Fibroblast of mammary gland (primary cell): ENCODE measurements at places on chromosomes 6 and 20.

- no peak for DNase-seq
Measured at GRCh38 chr6:75550544-75551167, 51.0 kb upstream of the SENP6 start.

GRCh38 chr6:147506704-147507114 is 1.8 kb upstream of the SAMD5 start:
- DNase-seq = peak; percentile 49

- no peak for DNase-seq
Measured at GRCh38 chr6:25640446-25640845, 11.6 kb upstream of the SCGN start.

GRCh38 chr20:37681384-37682112 is 12.3 kb upstream of the CTNNBL1 start:
- DNase-seq = no peak

GRCh38 chr6:107740496-107741190 is 83.5 kb downstream of the SCML4 start:
- no peak for DNase-seq

GRCh38 chr6:130313206-130313605 is 52.6 kb upstream of the TMEM200A start:
- no peak for DNase-seq

GRCh38 chr20:63814891-63815614 is 16.0 kb downstream of the ZBTB46 start:
- no peak for DNase-seq

- DNase-seq = no peak
Measured at GRCh38 chr6:47023573-47023972, 18.6 kb downstream of the ADGRF1 start.

DNA sequence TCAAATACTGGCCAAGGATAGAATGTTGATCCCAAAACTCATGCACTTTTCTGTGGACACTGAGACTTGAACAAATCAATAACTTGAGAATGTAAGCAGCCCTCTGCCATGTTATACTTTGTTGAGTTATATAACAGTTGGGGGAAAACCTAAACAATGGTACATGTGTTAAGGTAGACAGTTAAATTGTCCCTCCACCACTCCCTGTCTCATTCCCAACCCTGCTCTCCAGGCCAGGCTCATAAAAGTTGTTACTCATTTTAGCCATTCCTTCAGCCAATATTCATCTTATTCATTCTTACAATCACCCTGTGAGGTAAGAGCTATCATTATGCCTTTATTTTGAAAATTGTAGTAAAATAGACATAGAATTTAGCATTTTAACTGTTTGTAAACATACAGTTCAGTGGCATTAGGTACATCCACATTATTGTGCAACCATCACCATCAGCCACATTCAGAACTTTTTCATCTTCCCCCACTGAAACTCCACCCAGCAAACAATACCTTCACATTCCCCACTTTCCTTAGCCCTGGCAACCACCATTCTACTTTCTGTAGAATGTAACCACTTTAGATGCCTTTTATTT is 38.2 kb upstream of the IER3 start:
- DNase-seq = peak; percentile 63

DNA sequence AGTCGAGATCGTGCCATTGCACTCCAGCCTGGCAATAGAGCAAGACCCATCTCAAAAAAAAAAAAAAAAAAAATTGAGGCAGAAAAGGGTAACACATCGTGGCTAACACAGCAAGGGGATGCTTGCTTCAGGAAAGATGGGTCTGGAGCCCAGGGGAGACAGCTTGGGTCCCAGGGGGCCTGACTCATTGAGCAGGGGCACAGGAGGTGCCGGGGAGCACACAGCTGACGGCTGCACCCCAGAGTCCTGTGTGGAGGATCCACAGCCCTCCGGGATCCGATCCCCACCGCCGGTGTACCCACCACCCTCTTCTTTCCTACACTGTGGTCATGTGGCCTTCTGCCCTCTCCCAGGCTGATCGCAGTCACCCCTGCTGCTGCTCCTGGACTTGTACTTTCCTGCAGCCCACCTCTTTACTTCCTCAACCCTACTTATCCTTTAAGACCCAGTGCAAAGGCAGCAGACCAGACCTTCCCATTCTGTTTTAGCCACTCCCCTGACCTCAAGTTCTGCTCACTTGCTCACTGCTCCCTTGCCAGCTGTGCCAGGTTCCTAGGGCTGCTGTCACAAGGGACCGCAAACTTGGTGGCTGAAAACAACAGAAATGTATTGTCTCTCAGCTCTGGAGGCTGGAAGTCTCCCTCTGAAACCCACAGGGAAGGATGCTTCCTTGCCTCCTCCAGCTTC is 17.6 kb upstream of the EZR start:
- DNase-seq = no peak

DNA sequence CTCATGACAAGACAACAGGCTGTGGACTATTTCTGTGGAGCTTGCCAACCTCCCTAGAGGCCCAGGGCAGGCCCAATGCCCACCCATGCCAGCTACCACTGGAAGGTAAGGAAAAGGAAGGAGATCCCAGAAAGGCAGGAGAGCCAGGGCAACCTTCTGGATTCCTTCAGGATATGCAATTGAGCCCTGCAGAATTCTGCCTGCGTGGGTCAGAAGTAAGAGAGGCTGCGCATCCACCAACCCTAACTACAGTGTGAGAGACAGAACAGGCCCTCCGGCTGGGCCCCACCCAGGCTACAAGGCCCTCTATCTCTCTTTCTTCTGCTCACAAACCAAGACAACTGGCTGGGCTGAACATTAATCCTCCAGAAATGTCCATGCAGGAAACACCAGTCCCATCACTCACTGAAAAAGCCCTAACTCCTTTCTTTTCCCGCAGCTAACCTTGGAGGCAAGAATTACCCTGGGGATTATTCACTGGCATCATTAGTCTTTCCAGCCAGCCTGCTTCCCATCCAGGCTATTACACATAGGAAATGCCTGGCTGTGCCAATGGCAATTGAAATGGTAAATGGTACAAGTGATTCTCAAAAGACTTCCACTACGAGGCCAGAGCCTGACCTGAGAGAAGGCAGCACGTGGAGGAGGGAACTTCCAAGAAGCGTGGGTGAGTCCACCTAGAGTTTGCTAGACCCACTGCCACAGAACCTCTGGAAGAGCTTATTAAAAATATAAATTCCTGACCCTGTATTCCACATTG is 15.2 kb downstream of the MAP1LC3A start:
- no peak for DNase-seq

- no peak for DNase-seq
Measured at GRCh38 chr6:89287351-89288028, 27.6 kb downstream of the GABRR2 start.

DNA sequence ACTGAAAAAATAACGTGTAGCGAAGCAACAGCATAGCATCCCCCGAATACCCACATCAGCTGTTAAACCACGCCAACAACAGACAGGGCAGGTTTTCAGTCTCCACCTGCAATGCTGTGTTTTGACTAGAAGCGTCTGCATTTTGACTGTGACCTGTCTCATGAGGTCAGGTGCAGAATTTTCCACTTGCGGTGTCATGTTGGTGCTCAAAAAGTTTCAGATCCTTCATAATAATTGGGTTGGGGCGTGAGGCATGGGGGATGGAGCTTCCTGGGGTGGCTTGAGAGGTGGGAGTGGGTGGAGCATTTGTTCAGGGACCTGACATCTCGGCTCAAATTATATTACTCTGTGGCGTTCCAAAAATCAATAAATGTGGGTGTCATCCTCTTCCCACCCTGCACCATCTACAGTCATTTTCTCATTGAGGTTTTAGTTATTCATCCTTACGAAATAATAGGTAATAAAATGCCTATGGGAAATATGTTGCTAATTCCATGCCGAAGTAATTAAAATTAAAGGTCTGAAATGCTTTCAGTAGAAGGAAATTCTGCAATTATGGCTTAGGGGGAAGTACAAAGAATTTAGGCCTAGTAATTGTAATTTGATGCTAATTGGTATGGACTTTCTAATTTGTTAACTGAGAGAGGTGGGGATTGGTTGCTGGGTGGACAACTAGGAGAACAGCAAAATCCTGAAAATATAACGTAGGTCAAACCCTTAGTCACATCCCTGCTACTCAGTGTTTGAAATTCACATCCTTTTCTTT is 81.0 kb downstream of the TIAM2 start:
- no peak for DNase-seq

DNA sequence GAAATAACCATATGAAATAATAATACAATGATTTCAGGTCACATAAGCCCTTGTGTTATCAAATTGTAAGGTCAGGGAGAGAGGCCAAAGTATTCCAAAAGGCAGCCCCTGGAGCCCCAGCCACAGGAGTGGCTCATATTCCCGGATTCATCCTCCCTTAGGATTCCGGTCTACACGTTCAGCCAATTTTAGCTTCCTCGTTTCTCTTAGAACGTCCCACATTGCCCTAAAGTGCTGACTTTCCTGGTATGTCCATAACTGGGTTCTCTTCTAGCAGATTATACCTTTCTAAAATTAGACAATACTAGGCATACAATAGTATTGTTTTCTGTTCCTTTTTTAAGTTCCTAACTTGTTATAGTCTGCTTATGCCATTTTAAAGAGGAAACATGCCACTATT is 192.7 kb upstream of the NOX3 start:
- no peak for DNase-seq

GRCh38 chr6:39102821-39103136 is 12.2 kb downstream of the SAYSD1 start:
- DNase-seq = peak; percentile 2

DNA sequence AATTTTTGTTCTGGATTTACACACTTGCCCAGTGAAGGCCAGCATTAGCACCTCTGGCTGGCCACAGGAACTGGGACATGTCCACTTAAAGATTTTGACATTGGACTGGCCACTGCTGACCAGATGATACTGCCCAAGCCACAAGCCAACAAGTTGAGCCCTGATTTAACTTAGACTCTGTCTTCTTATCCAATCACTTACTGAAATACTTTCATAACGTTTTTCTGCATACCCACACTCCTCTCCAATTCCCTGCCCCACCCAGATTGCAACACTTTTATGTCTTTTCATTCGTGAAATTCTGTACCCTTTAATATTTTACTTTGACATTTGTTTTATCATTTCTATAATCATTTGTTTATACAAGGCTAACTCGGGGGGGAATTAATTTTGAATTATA is 170.3 kb upstream of the TAB2 start:
- no peak for DNase-seq

DNA sequence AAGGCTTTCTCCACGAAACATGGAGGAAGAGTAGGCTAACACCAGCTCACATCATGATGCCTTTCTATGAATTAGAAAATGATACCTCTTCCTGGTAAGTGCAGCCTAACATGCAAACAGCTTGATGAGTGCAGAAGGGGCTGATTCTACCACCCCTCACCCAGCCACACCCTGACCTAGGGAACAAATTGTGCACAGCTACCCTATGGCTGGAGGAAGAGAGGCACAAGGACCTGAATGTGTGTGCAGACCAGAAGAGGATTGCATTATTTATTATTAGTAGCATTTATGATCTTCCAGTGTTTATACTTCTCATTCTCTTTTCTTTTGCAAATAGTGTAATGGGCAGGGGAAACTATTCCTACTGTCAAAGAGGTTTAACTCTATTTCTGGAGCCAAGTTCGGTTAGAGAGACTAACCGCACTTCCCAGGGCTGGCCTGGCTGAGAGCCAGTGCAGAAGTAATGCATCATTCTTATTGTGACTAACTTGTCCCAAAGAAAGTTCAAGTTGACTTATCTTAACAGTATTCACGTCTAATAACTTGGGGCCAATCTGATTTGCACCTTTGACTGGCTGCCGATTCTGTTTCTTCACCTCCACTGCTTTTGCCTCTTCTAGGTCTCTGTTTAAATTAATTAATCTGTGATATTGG is 237.5 kb downstream of the CD83 start:
- DNase-seq = peak; percentile 93

DNA sequence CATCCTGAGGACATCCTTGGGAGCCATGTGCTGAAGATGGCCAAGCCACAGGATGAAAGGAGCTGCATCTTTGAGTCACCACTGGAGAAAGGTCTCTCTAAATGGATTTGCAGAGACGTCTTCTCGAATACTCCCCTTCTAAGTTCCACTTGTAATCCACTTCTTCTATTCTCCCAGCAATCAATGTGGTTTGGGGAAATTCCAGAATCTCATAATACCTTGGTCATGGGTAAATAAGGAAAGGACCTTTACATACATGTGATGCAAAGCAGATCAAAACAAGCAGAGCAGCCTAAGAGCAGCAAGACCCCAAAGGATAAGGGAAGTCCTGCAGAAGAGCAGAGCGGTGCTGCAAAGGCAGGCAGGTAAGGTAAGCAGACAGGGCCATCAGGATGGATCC is 35.3 kb downstream of the TRIM38 start:
- no peak for DNase-seq
